Uterus (tissue), 4 donors: ENCODE measurements at places on chromosomes 5 and 9.

DNA sequence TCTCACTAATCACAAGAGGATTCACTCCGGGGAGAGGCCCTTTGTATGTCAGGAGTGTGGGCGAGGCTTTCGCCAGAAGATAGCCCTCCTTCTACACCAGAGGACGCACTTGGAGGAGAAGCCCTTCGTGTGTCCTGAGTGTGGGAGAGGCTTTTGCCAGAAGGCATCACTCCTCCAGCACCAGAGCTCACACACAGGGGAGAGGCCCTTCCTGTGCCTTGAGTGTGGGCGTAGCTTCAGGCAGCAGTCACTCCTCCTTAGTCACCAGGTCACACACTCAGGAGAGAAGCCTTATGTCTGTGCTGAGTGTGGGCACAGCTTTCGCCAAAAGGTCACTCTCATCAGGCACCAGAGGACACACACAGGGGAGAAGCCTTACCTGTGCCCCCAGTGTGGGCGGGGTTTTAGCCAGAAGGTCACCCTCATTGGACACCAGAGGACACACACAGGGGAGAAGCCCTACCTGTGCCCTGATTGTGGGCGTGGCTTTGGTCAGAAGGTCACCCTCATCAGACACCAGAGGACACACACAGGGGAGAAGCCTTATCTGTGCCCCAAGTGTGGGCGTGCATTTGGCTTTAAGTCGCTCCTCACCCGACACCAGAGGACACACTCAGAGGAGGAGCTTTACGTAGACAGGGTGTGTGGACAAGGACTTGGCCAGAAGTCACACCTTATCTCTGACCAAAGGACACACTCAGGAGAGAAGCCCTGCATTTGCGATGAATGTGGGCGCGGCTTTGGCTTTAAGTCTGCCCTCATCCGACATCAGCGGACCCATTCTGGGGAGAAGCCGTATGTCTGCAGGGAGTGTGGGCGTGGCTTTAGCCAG lies 27.8 kb downstream of the NUTM2F start:
- DNase-seq: no peak

DNA sequence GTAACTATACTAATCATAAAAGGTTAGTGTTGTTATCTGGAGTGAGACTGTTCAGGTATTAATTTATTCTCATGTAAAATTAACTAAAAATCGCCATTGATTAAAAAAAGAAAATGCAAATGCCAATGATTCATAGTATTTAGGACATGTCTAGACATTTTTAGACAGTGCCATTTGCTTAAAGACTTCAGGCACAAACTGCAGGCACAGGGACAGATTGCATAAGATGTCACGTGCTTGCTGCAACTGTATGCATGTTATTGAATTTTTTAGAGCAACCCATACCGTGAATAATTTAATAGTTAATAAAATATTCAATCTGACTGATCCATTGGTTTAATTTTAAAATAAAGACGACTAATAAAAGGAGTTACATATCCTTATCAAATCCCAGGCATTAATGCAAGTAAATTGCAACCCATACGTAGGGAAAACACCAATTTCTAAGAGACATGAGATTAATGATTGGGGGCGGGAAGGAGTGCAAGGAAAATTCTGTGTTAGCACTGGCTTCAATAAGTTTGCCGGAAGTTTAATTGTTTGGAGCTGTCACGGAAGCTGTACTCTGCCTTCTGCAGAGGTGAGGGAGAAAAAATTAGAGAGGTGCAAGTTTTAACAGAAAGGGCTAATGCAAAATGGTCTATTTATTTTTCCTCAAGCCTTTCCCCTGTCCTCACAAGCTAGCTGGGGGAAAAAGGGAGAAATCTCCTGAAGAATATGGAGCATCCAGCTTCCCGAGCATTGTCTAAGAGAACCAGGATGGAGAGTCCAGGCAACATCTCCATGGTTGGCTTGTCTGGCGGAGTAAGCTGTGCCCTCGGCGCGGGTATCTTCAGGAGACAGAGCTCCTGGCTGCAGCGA lies 2.9 kb downstream of the EDIL3 start:
- DNase-seq: no peak

GRCh38 chr9:112493393-112494137 lies 6.9 kb downstream of the KIAA1958 start:
- DNase-seq: peak; percentile 30

GRCh38 chr5:14946815-14947620 lies 75.4 kb upstream of the ANKH start:
- DNase-seq: no peak

- no peak for DNase-seq
These were observed 286.3 kb upstream of the EFNA5 start for GRCh38 chr5:107957051-107957450.

GRCh38 chr5:110115503-110115902 lies 425.8 kb downstream of the MAN2A1 start:
- DNase-seq: no peak

GRCh38 chr5:147162740-147163139 lies 72.1 kb upstream of the STK32A start:
- DNase-seq: no peak

DNA sequence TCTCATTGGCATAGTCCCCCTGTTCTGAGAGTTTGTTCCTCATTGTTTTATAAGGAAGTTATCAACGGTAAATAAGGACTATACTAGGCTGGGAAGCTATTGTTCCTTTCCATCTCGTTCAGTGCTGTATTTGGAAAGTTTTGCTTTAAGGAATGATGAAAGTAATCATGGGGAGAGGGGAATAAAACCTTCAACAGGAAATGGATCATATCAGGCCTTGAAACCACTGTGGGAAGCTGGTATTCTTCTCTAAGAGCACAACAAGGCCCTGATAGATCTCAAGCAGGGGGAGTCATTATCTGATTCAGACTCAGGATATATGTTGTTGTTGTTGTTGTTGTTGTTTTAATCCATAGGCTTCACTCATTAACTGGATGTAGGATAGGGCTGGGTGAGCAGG lies 474.5 kb downstream of the ENC1 start:
- no peak for DNase-seq

GRCh38 chr5:173103411-173103810 lies 40.9 kb upstream of the BNIP1 start:
- no peak for DNase-seq

DNA sequence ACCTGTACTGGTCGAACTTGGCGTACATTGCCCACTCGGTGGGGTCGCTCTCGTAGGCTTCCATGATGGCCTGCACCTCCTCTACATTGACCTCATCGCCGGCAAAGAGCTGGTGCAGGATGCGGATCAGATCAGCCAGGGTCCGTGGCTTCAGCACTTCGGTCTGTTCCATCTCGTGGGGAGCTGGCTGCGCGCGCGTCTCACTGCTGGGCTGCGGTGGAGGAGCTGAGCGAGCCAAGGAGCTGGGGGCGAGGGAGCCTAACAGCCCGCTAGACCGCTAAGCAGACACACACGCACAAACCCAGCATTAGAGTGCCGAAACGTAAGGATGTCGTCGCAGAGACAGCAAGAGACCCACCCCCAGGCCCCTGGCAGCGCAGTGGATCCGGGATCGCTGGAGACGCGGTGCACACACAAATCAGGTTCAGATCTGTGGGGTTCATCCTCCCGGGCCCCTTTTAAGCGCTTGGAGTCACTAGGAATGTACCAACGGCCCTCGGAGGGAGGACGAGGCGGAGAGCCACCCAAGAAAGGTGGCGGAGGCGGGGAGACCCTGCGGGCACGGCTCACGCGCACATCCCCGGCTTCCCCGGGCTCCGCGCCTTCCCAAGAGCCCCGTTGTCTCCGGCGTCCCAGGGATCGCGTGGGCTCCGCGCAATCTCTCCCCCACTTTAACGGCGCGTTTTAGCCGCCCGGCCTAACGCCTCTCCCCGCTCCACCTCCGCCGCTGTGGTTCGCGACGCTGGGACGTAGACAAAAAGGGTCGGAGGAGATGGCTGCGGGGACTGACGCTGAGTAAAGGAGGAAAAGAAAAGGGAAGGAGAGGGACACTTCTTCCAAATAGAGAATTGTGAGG lies at the start of gene CDO1:
CDO1 (minus strand) TSS at position 434 of the 856 bp plus-strand sequence; CDS start at position 172, 262 bp downstream.
- DNase-seq: peak; percentile 37

- no peak for DNase-seq
These were observed 259.7 kb upstream of the TUT7 start for GRCh38 chr9:86613943-86614342.

GRCh38 chr5:99314721-99315120 lies 385.9 kb upstream of the CHD1 start:
- no peak for DNase-seq

GRCh38 chr9:4923580-4924544 lies 61.2 kb upstream of the JAK2 start:
- DNase-seq: no peak

- no peak for DNase-seq
These were observed 11.1 kb downstream of the BARX1 start for GRCh38 chr9:93944011-93944410.

- DNase-seq: no peak
These were observed 168.5 kb downstream of the DOCK2 start for GRCh38 chr5:169805527-169805934.

DNA sequence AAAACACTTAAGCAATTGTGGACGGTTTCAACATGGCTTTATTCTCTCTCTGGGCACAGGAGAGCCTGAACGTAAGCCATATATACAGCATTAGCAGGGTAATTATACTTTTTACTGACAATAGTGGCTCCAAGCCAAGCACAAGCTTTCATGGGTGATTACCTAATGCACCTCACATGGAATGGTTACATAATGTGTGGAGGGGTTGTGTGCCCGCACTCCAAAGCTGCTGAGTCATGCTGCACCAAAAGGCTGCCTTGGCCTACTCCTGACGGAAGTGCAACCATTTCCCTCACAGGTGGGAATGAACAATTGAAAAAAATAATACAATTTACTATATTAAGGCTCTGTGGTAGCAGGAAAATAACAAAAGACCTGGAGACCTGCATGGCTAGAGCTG lies 86.5 kb upstream of the ATP10B start:
- no peak for DNase-seq

GRCh38 chr5:151023047-151023615 lies 2.7 kb downstream of the GPX3 start:
- DNase-seq: peak; percentile 77
